GM12878 (cell line): ENCODE measurements at places on chromosomes 12 and 14. TPM values are rescaled to one million over a fixed set of nuclear protein-coding genes. Genes with fewer than 3 reads are reported as not detected.
A peak's percentile ranks its signal among the peaks of the same experiment; 100 is the strongest.

GRCh38 chr12:32669584-32669983 lies 9.5 kb upstream of the DNM1L start:
- no peak overlapping the region for H3K4me3 ChIP-seq
- H3K36me3 ChIP-seq = no peaks in the 10 kb centered on the region
- no peak overlapping the region for H3K27ac ChIP-seq
- no peak for DNase-seq
- peaks cover 3% of the 10 kb centered on the region; the same call in 1 of the 2 replicates for H3K4me1 ChIP-seq
- H3K27me3 ChIP-seq = no peaks in the 10 kb centered on the region

DNA sequence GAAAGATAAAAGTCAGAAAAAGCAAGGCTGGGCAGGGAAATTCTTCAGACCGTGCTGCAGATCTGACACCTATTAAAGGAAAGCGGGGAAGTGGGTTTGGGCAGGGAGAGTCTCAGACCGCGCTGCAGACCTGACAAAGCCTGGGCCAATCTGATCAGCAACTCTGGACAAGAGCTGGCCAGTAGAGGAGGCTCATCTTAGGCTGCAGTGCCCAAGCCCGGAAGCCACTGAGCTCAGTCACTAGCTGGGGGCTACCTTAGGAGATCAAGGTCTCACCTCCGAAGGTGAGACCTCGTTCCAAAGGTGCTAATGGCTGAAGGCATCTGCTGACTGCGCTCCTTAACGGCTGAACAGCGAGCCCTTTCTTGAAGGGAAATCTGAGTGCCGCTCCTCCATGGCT lies 60.2 kb downstream of the SINHCAF start:
- H3K27ac ChIP-seq = no peak overlapping the region
- no peaks in the 10 kb centered on the region for H3K4me1 ChIP-seq
- no peak for DNase-seq
- H3K36me3 ChIP-seq = no peaks in the 10 kb centered on the region

DNA sequence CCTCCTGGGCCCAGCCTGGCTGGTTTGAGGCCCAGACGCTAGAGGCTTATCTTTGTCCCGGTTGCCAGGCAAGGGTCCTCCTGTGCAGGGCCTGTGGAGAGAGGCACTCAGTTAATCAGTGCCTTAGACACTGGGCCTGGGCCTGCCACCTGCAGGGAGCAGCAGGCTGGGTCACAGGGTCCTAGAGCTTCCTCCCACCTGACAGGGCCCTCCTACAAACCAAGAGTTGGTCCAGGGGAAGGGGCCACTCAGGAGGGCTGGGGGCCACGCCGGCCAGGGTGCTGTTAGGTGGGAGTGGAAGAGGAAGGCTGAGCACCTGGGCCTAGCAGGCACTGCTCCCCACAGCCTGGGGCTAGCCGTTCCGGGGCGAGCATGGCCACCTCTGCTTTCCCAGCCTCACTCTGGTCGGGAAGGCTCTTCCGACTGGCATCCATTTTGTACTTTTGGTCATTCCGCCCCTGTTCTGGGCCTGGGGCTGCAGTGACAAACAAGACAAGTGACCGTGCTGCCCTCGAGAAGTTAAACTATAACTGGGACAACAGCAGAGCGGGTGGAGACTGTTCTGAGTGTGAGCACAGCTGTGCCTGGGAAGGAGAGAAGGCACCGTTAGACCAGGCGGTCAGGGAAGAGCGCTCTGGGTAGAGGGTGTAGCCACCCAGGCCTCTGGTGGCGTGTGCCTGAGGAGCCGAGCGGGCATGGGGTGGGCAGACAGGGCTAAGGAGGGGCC lies 27.2 kb downstream of the FBRSL1 start:
- H3K36me3 ChIP-seq = no peaks in the 10 kb centered on the region; the same call in none of the 2 replicates
- H3K27me3 ChIP-seq = no peaks in the 10 kb centered on the region
- no peak overlapping the region for H3K27ac ChIP-seq
- no peak for DNase-seq
- no peak overlapping the region for H3K4me3 ChIP-seq

DNA sequence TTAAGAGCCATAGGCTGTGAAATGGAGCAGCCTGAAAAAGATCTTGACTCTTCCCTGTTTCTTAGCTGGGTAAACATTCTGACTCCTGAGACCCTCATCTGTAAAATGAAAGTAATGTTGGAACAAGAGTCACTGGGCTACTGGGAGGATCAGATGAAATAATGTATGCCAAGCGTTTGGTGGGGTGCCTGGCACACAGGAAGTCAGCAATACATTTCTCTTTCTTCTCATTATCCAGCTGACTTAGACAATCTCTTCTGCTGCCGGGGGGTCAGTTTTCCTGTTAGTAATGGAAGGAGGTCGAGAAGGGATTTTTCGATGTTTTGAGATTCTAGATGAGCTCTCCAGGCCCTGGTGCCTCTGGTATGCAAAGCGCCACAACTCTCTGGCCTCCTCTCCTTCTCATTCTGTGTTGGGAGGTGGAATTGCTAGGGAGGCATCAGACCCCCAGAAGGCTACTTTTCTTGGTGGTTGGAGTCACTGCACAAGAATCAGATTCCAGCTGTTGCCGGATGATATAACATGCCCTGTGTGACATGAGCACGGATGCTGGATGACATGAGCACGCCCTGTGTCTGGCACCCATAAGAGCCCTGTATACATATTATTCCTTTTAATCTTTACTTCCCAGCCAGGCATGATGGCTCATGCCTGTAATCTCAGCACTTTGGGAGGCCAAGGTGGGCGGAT lies 4.3 kb downstream of the OASL start:
- peaks cover 16% of the 10 kb centered on the region for H3K4me1 ChIP-seq
- DNase-seq = no peak
- H3K36me3 ChIP-seq = no peaks in the 10 kb centered on the region
- H3K27me3 ChIP-seq = no peaks in the 10 kb centered on the region

CEP170B gene
- polyA plus RNA-seq = 0.03 TPM in 1 of 2 replicates, not detected in the other

CPNE6 gene
- 0.20 and 0.42 TPM in 2 replicates for polyA plus RNA-seq

DNA sequence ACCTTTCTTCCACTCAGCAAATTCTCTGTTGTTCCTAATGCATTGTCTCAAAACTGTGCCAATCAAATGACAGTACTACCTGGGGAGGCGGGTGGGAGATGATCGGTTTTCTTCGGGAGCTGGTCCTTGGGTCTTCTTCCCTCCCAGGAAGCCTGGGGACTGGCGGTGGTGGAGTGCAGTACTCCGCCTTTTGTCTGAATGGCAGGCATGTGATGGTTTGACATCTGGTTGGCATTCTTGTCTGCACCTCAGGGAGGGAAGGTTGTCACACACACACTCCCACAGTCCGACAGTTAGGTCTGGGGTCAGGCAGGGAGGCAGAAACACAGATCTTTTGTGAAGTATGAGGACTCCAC lies 114.8 kb downstream of the SNAPC1 start:
- no peak for DNase-seq
- H3K27ac ChIP-seq = no peak overlapping the region
- H3K36me3 ChIP-seq = no peaks in the 10 kb centered on the region
- peaks cover 15% of the 10 kb centered on the region; the same call in 1 of the 2 replicates for H3K4me1 ChIP-seq

DNA sequence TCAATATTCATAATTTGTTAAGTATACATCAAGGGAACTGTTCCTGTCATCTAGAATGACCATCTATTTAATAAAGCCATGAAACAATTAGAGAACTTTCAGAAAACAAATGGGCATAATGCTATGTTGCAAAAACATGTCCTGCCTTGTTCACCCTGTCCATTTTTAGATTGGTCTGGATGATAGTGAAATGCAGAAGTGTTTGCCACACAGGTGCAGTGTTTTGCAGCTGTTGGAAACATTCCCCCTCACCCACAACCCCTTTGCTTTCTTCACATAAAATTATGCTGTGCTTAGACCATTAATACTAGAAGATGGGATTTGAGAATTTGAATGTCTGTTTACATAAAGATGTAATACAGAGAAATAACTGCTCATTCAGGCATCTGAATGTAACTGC lies 36.5 kb downstream of the LEMD3 start:
- no peaks in the 10 kb centered on the region for H3K27me3 ChIP-seq
- H3K36me3 ChIP-seq = no peaks in the 10 kb centered on the region
- H3K4me3 ChIP-seq = no peak overlapping the region
- peaks cover 24% of the 10 kb centered on the region for H3K4me1 ChIP-seq
- no peak for DNase-seq

CD27 gene
- 135 and 141 TPM in 2 replicates for polyA plus RNA-seq

DNA sequence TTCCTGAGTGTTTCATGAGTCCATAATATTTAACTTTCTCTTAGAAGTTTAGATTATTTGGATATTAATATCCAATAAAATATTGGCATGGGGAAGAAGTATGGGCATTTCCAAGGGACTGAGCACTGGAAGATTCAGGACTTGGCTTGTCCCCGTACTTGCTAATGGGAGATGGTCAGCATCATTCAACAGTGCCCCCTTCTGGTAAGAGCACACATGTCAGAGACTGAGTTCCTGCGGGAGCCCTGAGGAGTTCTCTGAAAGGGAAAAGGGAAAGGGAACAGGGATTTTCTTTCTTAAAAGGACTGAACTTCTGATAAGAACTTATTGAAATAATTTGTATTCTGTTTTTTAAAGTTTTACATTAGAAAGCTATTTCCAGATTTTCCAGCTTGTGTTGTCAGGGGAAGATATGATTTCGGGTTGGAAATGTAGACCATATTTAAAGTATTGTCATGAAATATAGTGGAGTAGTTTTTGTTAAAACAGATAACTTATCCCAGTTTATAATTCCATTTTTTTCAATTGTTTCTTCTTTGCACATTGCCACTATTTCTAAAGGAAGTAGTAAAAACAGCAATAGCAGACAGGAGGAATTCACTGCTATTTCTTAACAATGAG lies 59.8 kb upstream of the C12orf71 start:
- H3K27me3 ChIP-seq = no peaks in the 10 kb centered on the region
- H3K4me1 ChIP-seq = peaks cover 9% of the 10 kb centered on the region; the same call in 1 of the 2 replicates
- DNase-seq = no peak
- H3K4me3 ChIP-seq = no peak overlapping the region

DNA sequence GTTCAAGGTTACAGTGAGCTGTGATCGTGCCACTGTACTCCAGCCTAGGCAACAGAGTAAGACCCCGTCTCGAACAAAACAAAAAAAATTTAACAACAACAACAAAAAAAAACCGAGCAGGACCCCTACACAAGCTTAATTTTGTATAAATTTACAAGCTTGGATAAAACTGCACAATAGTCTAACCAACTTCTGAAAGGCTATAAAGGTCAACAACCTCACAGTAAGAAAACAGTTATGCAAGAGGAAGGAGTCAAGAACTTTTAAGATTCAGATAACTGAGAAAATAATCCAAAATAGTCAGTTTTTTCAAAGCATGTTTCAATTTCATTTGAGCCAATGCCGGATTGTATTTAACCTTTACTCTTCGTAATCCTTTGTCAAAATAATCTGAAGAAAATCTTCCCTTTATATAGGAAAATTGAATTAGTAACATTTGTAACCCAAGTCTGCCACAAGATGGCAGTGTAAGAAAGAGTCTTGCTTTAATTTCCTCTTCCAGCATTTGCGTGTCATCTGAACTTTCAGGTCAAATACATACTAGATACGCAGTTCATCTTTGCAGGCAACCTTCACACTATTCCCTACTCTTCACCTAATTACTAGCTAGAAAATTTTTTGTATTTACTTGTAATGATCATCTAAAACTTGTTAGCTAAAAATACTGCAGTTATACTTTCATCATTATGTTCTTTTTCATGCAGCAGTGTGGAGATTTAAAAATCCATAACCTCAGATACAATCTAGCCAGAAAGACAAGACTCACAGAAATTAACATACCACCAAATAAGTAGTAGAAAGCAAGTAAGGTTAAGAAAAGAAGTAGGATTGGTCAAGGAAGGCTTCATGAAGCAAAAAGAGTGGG lies 5.8 kb downstream of the CCNB1IP1 start:
- no peak overlapping the region for H3K27ac ChIP-seq
- H3K4me3 ChIP-seq = peak overlapping the region; percentile 50; the same call in 1 of the 2 replicates
- H3K27me3 ChIP-seq = no peaks in the 10 kb centered on the region
- no peaks in the 10 kb centered on the region for H3K4me1 ChIP-seq

GRCh38 chr12:41419131-41419893 lies 231.2 kb downstream of the PDZRN4 start:
- H3K4me3 ChIP-seq = no peak overlapping the region
- H3K4me1 ChIP-seq = no peaks in the 10 kb centered on the region
- no peak for DNase-seq
- H3K27me3 ChIP-seq = no peaks in the 10 kb centered on the region

GMFB gene
- polyA plus RNA-seq = 68.0 and 75.2 TPM in 2 replicates

RPGRIP1 gene
- polyA plus RNA-seq = 0.07 and 0.08 TPM in 2 replicates

- H3K4me3 ChIP-seq = no peak overlapping the region
- no peaks in the 10 kb centered on the region for H3K36me3 ChIP-seq
- H3K4me1 ChIP-seq = no peaks in the 10 kb centered on the region
- no peaks in the 10 kb centered on the region for H3K27me3 ChIP-seq
- no peak for DNase-seq
Observed at GRCh38 chr12:39112064-39112463, 206.7 kb upstream of the CPNE8 start.

DNA sequence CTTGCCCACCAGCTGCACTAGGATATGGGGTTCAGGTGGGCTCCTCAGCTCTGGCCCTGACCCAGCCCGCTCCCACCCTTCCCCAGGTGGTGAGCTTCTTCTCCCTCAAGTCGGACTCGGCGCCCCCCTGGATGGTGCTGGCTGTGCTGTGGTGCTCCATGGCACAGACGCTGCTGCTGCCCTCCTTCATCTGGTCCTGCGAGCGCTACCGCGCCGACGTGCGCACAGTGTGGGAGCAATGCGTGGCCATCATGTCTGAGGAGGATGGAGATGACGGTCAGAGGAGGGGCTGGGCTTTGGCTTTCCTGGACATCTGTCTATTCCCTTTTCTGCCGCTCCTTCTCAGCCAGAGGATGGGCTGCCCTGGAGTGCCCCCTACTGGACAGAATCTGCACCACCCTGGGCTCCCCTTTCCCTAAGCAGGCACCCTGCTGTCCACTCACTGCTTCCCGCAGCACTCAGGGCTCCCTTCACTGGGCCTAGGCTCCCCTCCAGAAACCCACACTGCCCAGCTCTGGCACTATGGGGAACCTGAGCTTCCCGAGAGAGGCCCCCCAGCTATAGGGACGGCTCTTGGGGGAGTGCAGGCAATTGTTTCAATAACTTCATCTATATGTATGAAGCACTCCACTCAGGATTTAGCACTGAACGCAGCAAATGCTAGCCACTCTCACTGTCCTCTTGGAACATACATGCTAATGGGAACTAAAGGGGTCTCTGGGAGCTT lies 2.6 kb upstream of the P3H3 start:
- peaks cover 4% of the 10 kb centered on the region for H3K4me1 ChIP-seq
- H3K4me3 ChIP-seq = no peak overlapping the region
- no peaks in the 10 kb centered on the region for H3K36me3 ChIP-seq
- DNase-seq = no peak
- peaks cover 27% of the 10 kb centered on the region for H3K27me3 ChIP-seq

DNA sequence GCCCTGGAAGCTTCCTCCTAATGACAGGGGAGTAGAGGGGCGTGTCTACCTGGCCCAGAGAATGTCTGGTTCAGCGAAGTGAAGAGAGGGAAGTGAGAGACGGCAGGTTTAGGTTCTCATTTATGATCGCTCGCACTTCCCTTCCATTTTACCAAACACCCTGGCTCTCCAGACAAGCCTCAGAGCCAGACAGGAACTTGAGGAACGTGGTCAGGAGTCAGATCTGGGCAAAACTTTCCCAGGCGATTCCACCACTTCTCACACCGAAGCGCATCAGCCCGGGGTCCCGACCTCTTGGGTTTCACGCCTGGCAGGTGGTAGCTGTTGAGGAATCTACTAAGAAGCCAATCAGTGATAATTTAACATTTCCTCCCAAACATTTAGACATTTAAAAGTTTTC lies 21.3 kb downstream of the ACTN1 start:
- H3K27me3 ChIP-seq = no peaks in the 10 kb centered on the region
- H3K4me1 ChIP-seq = peaks cover 11% of the 10 kb centered on the region
- H3K4me3 ChIP-seq = no peak overlapping the region
- no peaks in the 10 kb centered on the region; the same call in 1 of the 2 replicates for H3K36me3 ChIP-seq
- no peak overlapping the region for H3K27ac ChIP-seq

GRCh38 chr14:36835128-36835527 lies 173.5 kb downstream of the PAX9 start:
- no peak overlapping the region for H3K27ac ChIP-seq
- no peak for DNase-seq
- no peaks in the 10 kb centered on the region for H3K4me1 ChIP-seq
- H3K36me3 ChIP-seq = no peaks in the 10 kb centered on the region

KCNA1 gene
- polyA plus RNA-seq = 0.05 TPM in 2 replicates
